ENCODE measurements at places on chromosomes 5 and 9.

DNA sequence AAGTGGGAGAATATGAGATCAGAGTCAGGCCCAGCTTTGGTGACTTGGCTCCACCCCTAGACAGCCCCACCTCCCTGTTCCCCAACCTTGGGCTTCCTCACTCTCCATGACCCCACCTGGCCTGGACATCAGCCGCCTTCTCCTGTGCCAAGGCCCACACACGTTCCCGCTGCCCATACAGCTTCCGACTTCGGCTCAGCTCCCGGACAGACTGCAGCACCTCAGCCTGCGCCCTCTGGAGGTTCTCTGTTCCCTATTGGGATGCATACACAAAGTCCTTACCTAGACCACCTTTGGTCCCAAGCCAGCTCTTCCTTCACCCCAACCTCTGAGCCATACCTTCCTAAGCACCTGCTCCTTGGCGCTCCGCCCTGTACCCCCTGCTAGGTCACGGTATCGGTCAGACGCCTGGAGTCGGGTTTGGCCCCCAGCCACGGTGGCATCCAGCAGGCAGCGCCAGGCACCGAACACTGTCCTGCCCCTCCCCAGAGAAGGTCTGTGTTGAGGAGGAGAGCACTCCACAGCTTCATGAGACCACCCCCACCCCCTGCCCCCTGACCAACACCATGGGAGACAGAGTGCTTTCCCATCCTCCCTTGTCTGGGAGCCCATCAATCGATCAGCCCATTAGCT, 2.0 kb downstream of the FCHSD1 start:
- no peak for ATAC-seq

DNA sequence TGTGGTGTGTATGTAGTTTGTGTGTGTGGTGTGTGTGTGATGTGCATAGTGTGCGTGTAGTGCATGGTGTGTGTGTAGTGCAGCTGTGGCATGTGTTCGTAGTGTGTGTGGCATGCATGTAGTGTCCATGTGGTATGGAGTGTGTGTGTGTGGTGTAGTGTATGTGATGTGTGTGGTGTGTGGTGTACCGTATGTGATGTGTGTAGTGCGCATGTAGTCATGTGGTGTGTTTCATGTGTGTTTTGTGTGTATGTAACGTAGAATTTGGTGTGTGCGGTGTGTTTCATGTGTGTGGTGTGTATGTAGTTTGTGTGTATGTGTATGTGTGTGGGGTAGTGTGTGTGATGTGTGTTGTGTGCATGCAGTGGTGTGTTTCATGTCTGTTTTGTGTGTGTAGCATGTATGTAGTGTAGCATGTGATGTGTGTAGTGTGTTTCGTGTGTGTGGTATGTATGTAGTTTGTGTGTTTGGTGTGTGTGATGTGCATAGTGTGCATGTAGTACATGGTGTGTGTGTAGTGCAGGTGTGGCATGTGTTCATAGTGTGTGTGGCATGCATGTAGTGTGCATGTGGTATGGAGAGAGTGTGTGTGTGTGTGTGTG, 40.7 kb downstream of the SYK start:
- no peak for ATAC-seq

DNA sequence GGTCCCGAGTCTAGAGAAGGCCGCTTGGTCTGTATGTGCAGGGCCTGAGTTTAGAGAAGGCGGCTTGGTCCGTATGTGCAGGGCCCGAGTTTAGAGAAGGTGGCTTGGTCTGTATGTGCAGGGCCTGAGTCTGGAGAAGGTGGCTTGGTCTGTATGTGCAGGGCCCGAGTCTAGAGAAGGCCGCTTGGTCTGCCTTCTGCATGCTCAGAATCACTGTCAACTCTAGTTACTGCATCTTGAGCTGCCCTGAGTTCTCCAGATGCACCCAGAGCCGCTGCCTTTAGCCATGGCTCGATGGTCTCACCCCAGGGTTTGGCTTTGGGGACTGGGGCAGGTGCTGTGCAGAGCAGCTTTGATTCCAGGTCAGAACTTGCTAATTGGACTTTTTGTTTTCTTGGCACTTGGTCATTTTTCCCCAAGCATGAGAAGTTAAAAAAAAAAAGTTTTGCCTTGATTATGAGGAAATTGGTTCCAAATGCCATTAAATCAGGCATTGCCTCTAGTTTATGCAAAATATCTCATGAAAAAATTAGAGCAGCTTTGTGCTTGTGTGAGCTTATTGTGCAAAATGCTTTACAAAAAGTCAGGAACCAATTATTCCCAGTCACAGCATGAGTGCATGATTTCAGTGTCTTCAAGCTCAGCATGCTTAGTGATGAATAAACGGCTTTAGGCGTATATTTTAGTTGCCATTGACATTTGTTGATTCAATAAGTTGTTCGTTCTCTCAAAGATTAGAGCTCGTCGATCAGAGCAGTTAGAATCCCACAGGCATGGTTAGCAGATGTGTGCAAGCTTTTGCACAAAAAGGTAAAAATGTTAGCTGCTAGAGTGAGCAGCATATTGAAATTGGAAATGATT, 25.4 kb upstream of the EXOC3 start:
- no peak for ATAC-seq

- ATAC-seq = no peak
Observed at GRCh38 chr9:104748359-104749031, 1.0 kb downstream of the NIPSNAP3A start.

GRCh38 chr5:104977529-104977928, 1414.9 kb upstream of the NUDT12 start:
- ATAC-seq = no peak

GRCh38 chr5:150172145-150172544, 5.6 kb downstream of the CDX1 start:
- ATAC-seq = no peak
